ENCODE measurements at places on chromosomes 11 and 22.

DNA sequence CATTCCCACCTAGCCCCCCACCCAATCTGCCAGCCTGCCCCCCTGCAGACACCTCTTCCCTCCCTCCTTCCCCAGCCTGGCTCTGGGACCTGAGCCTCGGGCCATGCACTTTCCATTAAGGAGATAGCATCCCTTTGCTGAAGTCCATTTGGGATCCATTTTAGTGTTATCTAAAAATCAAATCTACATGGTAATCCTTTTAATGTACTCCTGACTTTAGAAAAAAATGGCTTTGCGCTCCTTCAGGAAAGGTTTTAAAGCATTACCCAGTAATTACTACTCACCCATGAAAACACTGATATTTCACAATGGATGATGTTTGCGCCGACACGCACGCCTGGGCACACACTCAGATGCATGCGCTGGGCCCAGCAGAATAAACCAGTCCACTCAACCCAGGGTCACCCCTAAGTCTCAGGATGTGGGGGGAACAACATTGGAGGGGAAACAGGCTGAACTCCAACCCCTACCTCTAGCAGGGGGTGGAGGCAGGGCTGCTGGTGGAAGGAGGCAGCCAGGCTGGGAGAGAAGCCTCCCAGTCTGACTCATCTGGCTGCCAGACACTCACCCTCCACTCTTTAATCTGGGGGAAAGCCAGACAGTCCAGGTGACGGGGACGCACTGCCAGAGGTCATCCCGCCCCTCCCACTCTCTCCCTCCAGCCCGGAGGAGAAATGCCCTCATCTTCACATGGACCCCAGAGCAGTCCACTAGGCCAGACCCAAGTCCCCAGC is 29.8 kb downstream of the LMO1 start:
- DNase-seq = no peak

DNA sequence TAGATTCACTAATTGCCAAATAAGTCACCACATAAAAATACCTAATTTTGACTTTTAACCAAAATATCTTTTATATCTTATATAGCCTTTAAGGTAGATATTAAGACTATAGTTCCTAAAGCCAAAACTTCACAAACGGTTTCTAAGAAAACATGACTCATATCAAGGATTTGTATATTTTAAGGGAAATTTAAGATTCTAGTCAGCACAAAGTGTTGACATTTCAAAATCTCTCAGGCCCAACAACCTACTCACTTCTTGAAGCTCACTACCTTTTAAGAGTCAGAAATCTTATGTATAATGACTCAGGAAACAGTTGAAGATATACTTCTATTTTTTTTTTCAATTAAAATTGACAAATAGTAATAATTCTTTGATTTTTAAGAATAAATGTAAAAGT is 221.9 kb downstream of the SBF2 start:
- no peak for DNase-seq

DNA sequence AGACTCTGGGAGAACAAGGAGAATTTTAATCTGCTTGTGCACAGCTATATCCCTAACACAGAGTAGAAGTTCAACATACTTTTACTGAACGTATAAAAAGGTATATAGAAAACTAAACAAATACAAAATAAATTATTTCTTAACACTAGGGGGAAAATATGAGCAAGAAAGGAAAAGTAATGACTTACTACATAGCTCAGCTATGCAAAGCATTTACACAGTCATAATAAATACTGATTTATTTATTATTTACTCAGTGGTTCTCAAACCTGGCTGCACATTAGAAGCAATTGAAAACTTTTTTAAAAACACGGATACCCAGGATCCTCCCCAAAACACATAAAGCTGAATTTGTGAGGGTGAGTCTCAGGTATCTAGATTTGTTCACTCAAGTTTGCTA is 182.5 kb downstream of the TTC28 start:
- DNase-seq = no peak

- no peak for DNase-seq
Observed at GRCh38 chr22:45402466-45402985, 10.9 kb downstream of the SMC1B start.

DNA sequence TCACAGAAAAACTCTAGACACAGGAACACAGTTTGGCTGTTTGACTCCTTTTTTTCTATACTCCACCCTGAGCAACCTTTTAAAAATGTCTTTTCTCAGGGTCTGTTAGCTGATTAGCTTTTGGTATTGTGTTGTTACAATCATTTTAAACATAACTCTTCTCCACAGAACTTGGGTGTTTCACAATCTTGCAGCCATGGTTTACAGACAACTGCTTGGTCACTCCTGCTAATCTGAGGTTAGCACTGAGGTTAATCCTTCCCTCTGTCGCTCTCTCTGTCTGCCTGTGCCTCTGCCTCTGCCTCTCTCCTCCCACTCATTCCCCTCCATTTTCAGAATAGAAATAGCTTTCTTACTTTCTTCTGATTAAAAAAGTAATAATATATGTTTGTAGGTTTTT is 62.4 kb upstream of the ZBED5 start:
- no peak for DNase-seq

DNA sequence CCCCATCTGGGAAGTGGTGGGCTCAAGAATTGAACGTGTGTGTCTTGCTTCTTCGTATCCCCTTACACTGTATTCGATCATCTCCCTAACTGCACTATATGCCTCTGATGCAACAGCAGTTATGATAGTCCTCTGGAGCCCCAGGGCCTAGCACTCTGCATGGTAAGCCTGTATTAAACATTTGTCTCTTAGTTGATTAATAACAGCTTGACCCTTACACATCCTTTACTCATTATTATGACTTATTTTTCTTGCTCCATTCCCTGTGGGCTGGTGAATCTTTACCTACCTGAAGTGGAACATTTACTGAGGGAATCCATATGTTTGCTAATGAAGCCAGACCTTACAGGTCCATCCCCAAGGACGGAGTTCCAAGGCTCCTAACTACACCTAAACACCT is 5.6 kb downstream of the STX3 start:
- no peak for DNase-seq

DNA sequence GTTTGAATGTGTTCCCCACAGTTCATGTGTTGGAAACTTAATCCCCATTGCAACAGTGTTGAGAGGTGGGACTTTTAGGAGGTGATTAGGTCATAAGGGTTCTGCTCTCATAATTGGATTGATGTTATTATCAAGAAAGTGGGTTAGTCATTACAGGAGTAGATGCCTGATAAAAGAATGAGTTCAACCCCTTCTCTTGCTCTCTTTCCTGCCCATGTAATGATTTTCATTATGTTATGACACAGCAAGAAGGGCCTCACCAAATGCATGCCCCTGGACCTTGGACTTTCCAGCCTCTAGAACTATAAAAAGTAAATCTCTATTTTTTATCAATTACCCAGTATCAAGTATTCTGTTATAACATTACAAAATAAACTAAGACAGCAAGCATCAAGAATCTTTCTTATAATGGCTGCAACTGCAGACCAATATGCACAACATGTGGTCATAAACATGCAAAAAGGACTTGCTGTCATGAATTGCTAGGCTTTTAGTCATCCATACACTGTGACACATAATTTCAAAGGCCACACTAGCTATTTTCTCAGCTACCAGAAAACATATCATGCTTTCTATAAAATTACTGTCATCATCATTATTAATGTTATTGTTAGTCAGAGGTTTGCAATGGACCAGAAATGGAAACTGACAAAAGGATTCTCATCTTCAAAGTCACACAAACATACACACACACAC is 99.9 kb upstream of the GUCY1A2 start:
- DNase-seq = no peak

GRCh38 chr11:120551191-120551590 is 39.6 kb downstream of the GRIK4 start:
- no peak for DNase-seq

DNA sequence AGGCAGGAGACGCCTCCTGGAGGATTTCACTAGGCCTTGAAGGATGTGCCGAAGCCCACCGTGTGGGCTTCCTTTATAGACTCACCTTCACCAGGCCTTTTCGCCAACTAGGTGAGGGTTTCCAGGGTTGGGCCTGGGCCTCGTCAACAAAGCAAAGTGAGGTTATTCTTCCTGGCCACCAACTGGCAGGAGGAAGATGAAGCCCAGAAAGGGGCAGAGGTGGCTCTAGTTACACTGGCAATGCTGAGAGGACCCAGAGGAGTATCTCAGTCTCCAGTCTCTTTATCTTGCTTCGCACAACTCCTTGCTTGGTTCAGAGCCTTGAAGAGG is 404 bp upstream of the RELT start:
- DNase-seq = no peak

- no peak for DNase-seq
Observed at GRCh38 chr22:31475800-31476199, 13.8 kb downstream of the EIF4ENIF1 start.

DNA sequence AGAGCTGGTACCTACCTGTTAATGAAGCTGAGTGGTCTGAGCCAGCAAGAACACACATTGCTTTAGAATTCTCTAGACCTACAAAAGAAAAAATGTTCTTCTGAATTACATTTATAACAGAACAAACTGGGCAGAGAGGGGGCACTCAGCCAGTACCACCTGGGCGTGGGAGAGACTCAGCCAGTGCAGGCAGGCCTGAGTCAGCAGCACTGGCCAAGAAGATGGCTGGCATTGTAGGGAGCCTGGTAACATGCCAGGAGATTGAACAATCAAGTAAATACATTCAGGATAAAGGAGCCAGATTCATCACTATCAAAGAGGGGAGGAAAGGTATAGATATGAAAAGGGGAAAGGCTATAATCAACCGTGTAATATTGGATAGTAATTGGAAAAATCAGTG is 19.9 kb downstream of the SERGEF start:
- no peak for DNase-seq

GRCh38 chr11:18088366-18088765 is 17.5 kb downstream of the SAAL1 start:
- no peak for DNase-seq
